Fibroblast of upper back skin (primary cell): ENCODE measurements at places on chromosomes 3 and 15.
A peak's percentile ranks its signal among the peaks of the same experiment; 100 is the strongest.

- DNase-seq, result no peak
Measured at GRCh38 chr3:178849199-178849910, 222.3 kb downstream of the ZMAT3 start.

DNA sequence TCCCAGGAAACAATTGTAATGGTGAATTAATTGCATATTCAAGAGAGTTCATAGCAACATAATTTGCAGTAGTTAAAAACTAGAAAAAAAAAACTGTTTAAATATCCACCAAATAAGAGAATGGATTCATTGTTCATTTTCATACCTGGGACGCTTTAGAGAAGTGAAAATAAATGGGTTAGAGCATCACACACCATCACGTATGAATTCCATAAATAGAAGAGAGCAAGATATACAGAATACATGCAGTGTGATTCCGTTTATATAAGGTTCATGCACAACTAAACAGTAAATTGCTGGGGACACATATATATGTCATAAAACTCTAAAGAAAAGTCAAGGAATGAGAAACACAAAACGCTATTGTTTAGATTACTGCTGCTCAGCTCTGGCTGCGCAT lies 577.0 kb upstream of the KCNMB2 start:
- DNase-seq, result no peak

DNA sequence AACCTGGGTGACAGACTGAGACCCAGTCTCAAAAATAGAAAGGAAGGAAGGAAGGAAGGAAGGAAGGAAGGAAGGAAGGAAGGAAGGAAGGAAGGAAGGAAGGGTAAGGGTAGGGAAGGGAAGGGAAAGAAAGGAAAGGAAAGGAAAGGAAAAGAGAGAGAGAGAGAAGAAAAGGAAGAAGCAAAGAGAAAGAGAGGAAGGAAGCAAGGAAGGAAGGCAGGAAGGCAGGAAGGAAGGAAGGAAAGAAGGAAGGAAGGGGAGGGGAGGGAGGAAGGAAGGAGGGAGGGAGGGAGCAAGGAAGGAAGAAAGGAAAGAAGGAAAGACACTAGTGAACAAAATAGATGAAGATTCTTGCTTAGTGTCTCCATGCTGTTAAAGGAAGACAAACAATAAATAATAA lies 129.1 kb downstream of the SHQ1 start:
- no peak for DNase-seq

- DNase-seq, result no peak
Measured at GRCh38 chr3:129310111-129311011, 31.7 kb downstream of the HMCES start.

- no peak for DNase-seq
Measured at GRCh38 chr3:134258761-134259347, 8.2 kb upstream of the RYK start.

DNA sequence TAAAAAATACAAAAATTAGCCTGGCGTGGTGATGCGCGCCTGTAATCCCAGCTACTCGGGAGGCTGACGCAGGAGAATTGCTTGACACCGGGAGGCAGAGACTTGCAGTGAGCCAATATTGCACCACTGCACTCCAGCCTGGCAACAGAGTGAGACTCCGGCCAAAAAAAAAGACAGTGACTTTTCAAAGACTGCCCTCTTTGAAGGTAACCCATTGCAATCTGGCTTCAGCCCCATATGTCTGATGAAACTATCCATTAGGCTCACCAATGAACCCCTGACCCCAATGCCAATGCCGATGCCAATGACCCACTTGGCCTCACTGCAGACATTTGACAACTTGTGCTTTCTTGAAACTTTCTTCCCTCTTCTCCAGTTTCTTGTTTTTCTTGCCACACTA lies 54.3 kb downstream of the NCEH1 start:
- DNase-seq, result no peak

DNA sequence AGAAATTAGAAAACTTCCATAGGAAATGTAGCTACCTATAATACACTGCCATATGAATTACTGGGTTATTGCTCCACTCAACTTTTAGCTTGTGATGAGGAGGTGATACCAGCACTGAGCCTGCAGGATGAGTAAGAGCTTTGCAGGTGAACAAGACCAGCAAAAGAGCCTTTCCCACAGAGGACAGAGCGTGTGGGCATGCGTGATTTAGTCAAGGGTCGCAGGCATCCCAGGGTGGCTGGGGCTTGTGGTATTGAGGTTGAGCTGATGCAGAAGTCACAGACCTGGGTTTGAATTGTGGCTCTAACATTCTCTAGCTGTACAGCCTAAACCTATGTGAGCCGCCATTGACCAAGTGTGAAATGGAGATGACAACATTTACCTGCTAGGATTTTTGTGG lies 5.6 kb downstream of the NRROS start:
- DNase-seq, result no peak

- peak; percentile 61 for DNase-seq
Measured at GRCh38 chr3:177968891-177969290, 567.3 kb upstream of the KCNMB2 start.

DNA sequence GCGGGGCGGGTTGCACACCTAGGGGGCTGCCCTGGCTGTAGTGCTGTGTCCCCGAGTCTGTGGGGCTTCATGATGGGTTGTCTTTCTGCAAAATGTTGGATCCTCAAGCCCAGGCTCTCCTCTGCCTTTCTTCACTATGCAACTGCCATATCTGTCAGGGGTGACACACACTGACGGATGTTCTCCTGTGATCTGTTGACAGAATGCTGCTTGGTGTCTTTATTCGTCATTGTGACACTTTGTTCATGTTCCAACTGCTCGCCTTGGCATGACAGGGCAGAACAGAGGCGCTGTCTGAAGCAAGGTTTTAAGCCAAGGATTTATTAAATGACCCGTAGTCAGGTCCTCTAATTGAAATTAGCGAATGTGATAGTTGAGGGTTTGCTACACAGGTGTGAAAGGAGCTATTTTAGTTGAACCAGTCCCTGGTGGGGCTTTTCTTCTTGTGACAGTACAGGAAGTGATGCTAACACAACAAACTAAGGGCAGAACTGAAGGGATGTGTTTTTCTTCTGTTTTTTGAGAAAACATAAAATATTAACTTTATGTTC lies 173.4 kb downstream of the MCTP2 start:
- DNase-seq, result no peak

GRCh38 chr15:51692154-51692553 lies 10.9 kb downstream of the SCG3 start:
- DNase-seq, result no peak

- peak; percentile 28 for DNase-seq
Measured at GRCh38 chr3:115648559-115648958, 25.2 kb downstream of the GAP43 start.

DNA sequence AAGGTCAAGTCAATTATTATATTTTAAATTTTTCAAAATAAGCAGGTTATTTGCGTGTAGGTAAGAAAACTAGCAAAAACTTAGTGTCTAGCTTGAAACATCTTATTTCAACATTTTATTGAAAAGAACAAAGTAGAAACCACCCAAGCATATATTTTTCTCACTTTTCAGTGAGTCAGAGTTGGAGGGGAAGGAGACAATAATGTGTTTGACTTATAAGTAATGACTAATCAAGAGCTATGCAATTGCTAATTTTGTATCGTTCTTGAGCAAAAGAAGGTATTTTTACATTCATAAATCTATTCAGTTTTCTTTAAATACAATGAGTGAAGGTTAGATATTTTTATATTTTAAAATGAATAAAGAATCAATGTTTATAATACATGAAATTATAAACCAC lies 54.4 kb upstream of the P2RY1 start:
- DNase-seq, result peak; percentile 22

- DNase-seq, result peak; percentile 42
Measured at GRCh38 chr3:65330072-65330471, 642.3 kb upstream of the ADAMTS9 start.

DNA sequence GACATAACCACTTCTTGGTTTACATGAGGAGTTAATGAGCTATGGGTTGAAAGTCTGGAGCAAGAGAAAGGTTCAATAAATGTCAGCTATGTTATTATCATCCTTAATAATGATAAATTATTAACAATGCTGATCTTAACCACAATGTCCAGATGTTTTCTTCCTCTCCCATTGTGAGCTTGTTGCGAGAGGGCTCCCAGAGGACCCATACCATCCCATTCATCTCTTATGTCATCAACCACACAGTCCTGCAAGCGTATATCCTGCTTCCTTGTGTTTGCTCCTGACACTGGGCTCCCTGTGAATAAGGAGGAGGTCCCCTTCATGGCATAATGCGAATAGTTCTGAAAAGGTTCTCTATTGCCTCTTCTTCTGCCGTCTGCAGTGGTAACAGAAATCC lies 266.8 kb downstream of the TLE3 start:
- peak; percentile 83 for DNase-seq

DNA sequence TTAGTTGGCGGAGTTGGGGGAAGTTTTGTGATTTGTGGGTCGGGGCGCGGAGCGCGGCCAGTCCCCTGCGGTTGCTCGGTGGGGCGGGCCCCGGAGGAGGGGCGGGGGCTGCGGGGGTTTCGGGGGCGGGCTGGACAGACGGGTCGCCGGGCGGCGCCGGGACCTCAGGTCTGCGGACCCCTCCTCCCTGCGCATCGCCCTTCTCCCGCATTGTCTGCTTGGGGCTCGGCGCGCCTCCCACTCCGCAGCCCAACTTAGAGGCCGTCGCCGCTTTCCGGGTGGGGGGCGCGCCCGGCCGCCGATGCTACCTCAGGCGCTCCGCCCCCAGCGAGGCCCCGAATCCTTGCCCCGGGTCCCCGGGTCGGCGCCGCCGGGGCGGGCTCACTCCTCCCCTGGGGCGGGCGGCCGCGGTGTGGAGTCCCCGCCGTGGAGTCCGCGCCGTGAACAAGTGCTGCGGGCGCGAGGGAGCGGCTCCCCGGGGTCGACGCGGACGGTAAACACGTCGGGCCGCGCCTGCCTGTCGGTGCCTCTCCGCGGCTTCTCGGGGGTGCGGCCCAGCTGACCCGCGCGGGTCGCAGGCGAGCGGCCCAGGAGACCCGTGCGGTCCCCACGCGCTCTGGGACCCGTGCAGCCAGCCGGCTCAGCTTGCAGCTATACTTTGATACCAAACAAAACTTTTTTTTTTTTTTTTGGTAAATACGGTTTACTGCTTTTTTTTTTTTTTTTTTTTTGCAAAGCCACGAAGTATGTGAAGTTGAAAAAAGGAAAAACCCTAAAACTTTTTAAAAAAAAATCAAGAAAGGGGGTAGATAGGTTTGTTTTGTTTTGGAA lies 624 bp downstream of the AKAP13 start:
- DNase-seq, result no peak

DNA sequence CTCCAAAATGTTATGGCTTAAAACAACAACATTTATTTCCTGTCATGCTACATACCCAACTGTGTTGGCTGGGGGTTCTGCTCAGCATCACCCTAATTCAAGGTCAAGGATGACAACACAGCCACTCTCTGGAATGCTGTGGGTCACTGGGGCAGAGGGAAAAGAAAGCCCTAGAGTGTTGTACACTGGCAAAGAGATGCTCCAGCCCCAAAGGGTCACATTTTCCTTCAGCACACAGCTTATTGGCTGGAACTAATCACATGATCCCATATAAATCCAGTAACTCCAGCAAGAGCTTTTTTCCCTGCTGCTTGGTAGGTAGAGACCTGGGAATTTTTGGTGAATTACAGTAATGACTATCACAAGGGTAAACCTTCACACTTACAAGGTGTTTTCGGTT lies 1041.4 kb downstream of the NTRK3 start:
- DNase-seq, result no peak

GRCh38 chr3:66029014-66029413 lies 9.7 kb downstream of the MAGI1 start:
- no peak for DNase-seq

DNA sequence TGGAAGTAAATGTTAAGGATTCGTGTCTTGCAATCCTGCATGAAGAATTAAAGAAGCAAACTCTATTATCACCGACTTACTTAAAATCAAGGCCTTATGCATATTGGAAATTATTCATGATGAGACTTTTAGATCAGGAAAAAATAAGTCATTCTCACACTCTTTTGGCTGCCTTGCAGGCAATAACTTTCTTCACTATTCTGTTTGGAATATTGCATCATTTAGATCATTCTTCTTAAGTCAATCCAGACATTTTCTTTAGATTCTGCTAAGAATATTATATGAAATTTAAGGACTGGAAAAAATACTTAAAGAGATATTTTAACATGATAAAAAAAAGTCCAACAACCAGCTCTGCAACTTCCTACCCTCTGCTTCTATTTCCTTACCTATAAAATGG lies 245.4 kb downstream of the LRRN1 start:
- DNase-seq, result peak; percentile 2

- no peak for DNase-seq
Measured at GRCh38 chr15:48616216-48616615, 29.3 kb downstream of the FBN1 start.

GRCh38 chr3:184133840-184134745 lies 1.1 kb upstream of the EIF2B5 start:
- peak; percentile 85 for DNase-seq

- no peak for DNase-seq
Measured at GRCh38 chr15:45231132-45231531, 20.9 kb upstream of the SLC28A2 start.

DNA sequence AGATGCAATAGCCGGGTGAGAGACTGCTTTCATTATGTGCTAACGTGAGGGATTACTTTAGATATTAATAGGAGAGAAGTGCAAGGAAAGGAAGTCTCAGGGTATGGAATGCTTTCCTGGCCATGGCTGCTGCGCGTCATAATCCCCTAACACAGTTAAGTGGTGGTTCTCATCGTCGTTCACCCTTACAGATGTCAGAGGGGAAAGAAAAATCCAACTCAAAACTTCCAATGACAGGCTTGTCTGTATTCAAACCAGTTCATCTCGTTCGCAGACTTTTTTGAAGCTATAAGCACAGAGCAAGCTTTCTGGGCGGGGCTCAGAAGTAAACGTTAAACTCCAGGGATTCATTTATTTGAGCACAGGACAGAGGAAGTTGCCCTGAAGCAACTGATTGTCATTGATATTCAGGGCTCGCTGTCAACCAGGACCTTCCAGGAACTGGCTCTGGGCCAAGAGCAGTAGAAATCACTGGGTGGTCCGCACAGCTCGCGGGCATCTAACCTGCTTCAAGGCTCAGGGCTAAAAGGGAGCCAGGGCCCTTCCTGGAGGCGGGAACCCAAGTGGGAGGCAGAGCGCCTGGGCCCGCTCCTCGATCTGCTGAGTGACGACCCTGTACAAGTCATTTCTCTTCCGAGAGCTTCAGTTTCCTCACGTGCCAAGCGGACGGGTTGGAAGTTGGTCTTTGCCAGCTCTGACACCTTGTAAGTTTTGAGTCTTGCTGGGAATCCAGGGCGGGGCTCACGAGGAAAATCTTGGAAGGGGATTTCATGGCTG lies 1.1 kb upstream of the LPP start:
- DNase-seq, result peak; percentile 63
